ENCODE measurements at places on chromosomes 5 and 9.

GRCh38 chr9:83935276-83935935 lies 14.2 kb upstream of the KIF27 start:
- no peak for DNase-seq

- DNase-seq, result no peak
These were observed 378.4 kb upstream of the IRX4 start for GRCh38 chr5:2261004-2261703.

- DNase-seq, result no peak
These were observed 15.2 kb downstream of the FNBP1 start for GRCh38 chr9:130027533-130028365.

GRCh38 chr5:140391312-140391711 lies 10.3 kb upstream of the ANKHD1 start:
- DNase-seq, result no peak

GRCh38 chr5:9497347-9497746 lies 48.5 kb downstream of the SEMA5A start:
- no peak for DNase-seq
